Inflammatory macrophage (primary cell): ENCODE measurements at places on chromosomes 6 and 20.

- DNase-seq: no peak
Measured at GRCh38 chr6:144406796-144407195, 121.7 kb downstream of the UTRN start.

GRCh38 chr20:23148731-23149570 lies 62.8 kb upstream of the CD93 start:
- DNase-seq: no peak

- no peak for DNase-seq
Measured at GRCh38 chr6:151091571-151091970, 148.2 kb upstream of the AKAP12 start.

GRCh38 chr6:151326116-151326825 lies 65.1 kb downstream of the ZBTB2 start:
- DNase-seq: no peak

DNA sequence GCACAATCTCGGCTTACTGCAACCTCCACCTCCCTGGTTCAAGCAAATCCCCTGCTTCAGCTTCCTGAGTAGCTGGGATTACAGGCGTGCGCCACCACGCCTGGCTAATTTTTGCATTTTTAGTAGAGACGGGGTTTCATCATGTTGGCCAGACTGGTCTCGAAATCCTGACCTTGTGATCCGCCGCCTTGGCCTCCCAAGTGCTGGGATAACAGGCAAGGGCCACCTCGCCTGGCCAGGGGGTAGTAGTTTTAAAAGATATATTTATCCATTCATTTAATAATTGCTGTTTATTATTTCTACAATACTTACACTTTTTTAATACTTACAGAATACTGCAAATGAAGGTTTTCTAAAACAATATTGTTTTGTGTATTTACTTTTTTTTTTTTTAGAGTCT lies 15.5 kb upstream of the DDX27 start:
- no peak for DNase-seq
